ENCODE measurements at places on chromosomes 2 and 18.

GRCh38 chr2:119730671-119731177, 29.0 kb upstream of the PTPN4 start:
- no peak for DNase-seq

DNA sequence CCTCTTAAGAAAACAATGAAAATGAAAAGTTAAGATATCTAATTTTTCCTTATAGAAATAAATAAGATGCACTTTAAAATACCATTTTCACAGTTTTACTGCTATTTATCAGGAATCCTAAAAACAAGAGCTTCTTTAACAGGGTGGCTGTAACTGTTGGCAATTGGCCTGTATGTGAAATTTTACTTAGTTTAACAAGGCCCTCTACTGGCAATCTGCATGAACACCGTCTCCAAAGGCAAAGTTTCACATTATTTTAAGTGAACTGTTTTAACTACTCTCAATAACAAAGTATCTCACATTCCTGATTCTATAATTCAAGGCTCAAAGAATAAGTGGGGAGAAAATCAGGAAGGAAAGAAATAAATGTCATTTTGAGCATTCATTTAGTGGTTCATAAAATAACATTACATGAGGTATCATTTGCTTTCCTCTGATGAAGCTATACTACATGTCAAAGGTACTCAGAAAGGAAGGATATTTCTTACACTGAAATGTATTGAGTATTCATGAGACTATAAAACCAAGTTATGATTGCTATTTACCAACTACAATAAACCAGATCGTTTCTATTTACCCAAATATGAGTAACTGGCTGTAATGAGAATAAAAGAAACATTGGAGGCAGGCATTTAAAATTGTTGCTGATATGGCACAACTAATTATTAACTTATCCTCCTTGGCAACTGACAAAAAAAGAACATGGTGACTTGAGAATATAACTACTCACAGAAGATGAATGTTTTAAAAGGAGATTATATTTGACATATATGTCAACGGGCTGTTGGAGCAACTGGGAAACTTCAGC, 7.0 kb downstream of the NCKAP5 start:
- no peak for DNase-seq

GRCh38 chr2:238776003-238776760, 71.7 kb upstream of the TWIST2 start:
- no peak for DNase-seq

DNA sequence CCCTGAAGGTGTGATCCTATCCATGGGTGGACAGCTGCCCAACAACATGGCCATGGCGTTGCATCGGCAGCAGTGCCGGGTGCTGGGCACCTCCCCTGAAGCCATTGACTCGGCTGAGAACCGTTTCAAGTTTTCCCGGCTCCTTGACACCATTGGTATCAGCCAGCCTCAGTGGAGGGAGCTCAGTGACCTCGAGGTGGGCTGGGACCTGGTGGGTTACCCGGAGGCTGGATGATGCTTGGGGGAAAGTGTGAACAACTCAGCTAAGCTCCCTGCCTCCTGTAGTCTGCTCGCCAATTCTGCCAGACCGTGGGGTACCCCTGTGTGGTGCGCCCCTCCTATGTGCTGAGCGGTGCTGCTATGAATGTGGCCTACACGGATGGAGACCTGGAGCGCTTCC, 16.2 kb downstream of the CAD start:
- DNase-seq = no peak

GRCh38 chr2:60735496-60736250, 20.4 kb upstream of the PAPOLG start:
- no peak for DNase-seq

DNA sequence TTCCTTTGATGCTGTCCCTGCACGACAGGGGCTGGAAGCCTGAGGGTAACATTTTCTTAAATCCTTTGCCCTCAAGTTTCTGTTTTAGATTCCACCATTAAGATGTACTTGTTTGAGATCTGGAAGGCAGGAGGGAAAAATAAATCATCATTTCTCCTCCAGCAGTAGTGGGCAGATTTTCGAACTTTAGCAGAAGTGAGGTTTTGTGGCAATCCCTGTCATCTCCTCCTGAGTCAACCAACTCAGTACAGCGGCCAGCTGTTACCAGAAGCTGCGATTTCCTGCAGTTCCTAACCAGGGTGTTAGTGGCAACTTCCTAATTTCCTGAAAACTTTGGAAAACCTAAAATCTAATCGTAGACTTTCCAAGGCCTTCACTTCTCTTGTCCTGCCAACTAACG, 517.2 kb upstream of the ACVR2A start:
- no peak for DNase-seq

DNA sequence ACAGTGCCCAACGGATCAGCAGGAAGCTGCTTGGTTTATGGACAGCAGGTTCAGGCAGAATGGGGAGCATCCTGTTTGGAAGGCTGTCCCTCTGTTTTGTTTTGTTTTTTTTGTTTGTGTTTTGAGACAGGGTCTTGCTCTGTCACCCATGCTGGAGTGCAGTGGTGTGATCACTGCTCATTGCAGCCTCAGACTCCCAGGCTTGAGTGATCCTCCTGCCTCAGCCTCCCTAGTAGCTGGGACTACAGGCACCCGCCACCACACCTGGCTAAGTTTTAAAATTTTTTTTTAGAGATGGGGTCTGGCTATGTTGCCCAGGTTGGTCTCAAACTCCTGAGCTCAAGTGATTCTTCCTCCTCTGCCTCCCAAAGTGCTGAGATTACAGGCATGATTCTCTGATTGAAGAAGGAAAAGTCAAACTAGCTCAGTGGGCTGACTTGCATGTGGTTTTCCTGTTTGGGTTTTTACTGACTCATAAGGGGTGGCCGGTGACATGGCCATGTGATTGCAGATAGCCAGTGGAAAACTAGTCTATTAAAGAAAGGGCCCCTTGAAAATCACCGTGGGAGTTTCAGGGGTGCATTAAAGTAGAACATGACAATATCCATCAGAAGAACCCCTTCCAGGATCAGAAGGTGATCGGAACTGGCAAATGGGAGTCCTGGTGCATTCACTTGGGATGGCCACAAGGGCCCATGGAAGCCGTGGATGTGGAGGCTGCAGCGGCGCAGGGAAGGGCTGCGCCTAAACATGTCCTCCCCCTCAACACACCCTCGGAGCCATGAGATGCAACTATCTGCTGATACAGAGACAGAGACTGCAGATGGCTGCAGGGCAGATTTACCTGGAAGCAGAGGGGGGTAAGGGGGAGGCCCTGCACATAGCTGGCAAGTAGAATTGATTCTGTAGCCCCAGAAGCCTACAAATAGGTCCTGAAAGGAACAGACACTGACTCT, 26.5 kb downstream of the AQP12B start:
- DNase-seq = no peak

- DNase-seq = no peak
Observed at GRCh38 chr2:234457421-234457820, 39.5 kb downstream of the ARL4C start.

DNA sequence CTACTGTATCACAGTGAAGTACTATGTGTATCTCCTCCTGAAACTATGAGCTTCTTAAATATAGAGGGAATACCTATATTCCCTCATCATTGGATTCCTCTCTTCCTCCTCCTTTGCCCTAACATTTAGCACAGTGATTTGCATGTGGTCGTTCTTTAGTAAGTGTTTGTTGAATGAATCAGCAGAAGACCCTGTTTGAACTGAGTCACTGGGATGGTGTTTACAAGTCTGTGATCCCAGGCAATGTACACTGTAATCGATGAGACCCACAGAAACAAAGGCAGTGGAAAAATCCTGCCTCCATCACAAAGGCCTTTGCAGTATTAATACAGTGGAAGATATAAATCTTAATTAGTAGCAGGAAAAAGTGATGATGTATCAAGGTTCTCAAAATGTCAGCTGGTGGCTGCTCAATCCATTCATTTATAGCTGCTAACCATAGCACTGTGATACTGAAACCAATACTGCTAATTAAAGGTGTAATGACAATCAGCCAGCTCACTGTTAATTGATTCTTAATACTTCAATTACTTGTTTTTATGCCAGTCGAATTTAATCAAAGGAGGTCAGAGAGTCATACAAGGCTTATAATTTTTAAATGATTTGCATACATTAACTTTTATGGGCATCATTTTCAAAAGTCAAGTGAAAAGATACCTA, 20.8 kb upstream of the MYO3B start:
- DNase-seq = no peak

DNA sequence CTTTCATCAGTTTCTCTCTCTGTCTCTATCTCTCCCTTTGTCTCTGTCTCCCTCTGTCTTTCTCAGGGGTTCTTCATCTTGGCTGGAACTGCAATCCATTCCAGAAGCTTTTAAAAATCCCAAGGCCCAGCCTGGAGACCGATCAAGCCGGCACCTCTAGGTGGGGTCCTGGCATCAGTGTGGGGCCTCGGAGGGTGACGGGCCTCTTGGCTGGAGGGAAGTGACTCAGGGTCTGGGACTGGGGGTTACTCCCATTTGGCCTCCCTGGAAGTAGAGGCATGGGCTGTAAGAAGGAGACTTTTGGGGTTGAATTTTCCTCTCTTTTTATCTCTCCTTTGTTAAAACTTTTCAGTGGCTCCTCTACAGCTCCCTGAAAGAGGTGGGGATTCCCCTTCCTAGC, 52.8 kb upstream of the OTOF start:
- no peak for DNase-seq

DNA sequence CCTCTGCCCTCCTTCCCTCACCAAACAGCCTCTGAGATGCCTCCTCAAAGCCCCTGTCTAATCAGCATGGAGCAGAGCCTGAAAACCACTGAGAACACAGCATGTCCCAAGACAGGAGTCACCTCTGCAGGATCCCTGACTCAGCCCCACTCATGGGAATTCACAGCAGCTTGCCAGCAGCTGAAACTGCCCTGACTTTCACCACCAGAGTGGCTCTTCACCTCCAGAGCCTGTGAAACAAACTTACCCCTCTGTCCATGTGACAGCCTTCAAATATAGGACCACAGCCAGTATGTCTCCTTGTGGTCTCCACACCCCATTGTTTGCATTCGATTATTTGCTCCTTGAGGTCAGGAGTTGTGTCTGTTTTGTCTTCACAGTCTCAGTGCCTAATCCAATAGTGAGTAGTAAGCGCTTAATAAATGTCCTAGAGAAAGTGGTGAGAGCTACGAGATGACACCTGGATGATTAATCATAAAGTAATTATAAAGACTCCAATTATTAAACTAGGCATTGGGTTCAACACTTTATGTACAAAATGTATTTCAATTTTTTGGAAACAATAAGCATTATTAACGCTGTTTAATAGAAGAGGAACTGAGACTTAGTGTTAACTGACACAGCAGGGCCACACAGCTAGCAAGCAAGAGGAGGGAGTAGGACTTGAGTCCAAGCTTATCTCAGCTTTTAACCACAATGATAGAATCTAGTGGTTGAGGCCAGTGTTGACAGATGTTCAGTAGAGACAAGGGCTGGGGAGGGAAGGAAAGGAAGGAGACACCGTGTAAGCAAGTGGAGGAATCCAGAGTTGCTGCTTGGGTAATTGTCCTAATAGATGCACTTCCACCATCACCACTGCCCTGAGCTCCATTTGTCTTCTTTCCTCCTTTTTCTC, 358.7 kb upstream of the TNP1 start:
- DNase-seq = no peak

- no peak for DNase-seq
Observed at GRCh38 chr2:6917761-6918421, 679 bp downstream of the RNF144A start.

DNA sequence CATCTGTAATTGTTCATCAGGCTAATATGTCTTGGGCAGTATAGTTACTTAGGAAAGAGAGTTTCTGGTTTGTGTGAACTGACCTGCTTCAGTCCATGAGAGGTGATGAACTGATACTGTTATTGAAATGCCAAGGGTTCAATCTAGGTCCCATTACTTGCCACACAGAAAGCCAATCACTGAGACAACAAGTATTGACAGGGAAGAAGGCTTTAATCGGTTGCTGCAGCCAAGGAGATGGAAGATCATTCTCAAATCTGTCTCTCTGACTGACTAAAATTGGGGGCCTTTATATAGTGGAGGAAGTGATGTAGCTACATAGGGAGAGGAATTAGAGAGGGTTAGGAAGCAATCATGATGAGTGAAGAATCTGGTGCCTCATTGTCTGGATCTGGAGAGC, 19.9 kb upstream of the FAM98A start:
- DNase-seq = no peak

DNA sequence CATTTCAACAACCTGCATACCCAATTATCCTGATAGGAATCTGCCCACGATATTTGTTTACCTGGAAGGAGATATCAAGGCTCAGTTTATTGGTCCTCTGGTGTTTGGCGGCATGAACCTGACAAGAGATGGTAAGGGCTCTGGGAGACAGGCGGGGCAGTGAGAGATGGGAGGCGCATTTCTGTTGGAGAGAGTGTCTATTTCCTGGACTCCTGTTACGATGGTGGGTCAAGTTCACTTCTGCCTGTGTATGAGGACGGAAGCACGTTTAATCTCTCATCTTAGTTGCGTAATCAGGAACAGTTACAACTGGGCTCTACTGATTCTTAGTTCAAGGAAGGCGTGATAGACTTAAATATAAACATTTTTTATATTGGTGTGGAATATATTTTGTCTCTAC, 8.9 kb downstream of the PDCL3 start:
- no peak for DNase-seq

- no peak for DNase-seq
Observed at GRCh38 chr2:86330001-86330400, 7.4 kb downstream of the REEP1 start.

DNA sequence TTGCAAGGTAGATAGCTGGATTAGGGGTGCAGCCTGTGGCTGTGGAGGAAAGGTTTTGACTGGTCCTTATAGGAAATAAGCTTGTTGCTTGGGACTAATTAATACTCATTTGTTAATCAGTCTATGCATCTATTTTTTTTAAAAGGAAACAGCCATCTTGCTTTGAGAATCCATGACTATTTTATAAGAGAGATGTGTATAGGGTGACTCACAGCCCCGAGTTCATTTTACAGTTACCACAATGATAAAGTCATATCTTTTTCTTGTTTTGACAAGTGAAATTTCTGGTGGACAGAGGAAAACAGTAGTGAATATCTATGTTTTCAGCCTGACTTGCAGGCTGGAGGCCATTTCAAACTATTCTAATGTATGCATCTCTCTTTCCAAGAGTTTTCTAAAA, 193.5 kb upstream of the CCDC68 start:
- DNase-seq = no peak

DNA sequence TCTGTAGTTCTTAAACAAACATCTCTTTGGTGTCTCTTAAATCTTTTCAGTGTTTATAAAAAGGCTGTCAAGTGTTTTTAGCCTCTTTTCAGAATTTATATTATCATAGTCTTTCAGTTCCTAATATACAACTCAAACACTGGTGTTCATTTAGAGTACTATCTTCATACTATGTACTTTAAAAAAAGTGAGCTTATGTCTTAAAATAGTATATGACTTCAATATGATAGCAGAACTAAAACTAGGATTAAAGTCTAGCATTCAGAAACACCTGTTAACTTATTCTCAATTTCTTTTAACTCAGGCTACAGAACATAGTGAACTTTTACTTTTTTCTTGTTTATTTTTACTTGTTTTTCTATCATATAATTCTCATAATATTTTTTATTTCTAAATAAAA, 14.7 kb upstream of the IKZF2 start:
- DNase-seq = no peak
